Lung (tissue), 17 donors: ENCODE measurements at places on chromosomes 5 and 9.

GRCh38 chr5:61600123-61600444 lies 268.0 kb downstream of the ZSWIM6 start:
- no peak overlapping the region for H3K4me3 ChIP-seq
- no peaks in the 10 kb centered on the region for H3K27me3 ChIP-seq
- H3K36me3 ChIP-seq = no peaks in the 10 kb centered on the region

GRCh38 chr9:124309667-124310084 lies 51.9 kb downstream of the NEK6 start:
- no peaks in the 10 kb centered on the region for H3K27me3 ChIP-seq
- H3K27ac ChIP-seq = no peak overlapping the region
- no peak for DNase-seq
- H3K4me1 ChIP-seq = no peaks in the 10 kb centered on the region

- H3K27me3 ChIP-seq = no peaks in the 10 kb centered on the region
- no peak for DNase-seq
- H3K36me3 ChIP-seq = no peaks in the 10 kb centered on the region
- no peaks in the 10 kb centered on the region for H3K4me1 ChIP-seq
- H3K4me3 ChIP-seq = no peak overlapping the region
Measured at GRCh38 chr5:126107381-126107780, 315.8 kb upstream of the GRAMD2B start.

DNA sequence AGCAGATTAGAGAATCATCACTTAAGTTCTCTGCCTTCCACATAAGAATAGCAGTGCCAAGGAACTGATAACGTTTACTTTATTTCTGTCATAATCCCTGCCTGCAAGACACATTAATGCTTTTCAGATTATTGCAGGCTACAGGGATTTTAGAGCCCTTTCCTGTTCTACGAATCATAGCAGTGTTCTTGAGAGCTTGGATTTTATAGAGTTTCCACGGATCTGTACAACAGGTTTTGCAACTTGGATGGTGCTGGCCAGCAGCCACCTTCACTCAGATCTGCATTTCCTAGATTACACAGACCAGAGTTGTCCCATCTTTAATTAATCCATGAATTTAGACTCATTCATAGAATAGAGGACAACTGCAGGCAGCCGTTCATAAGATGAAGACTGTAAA lies 38.1 kb downstream of the SLC12A2 start:
- H3K27me3 ChIP-seq = no peaks in the 10 kb centered on the region
- peaks cover 10% of the 10 kb centered on the region for H3K36me3 ChIP-seq
- H3K4me1 ChIP-seq = no peaks in the 10 kb centered on the region
- peak; percentile 65 for DNase-seq

- peaks cover 4% of the 10 kb centered on the region for H3K4me1 ChIP-seq
- H3K27me3 ChIP-seq = no peaks in the 10 kb centered on the region
- H3K27ac ChIP-seq = no peak overlapping the region
- no peaks in the 10 kb centered on the region for H3K36me3 ChIP-seq
- DNase-seq = no peak
Measured at GRCh38 chr5:169911448-169912212, 68.7 kb downstream of the INSYN2B start.

- H3K27ac ChIP-seq = no peak overlapping the region
- no peaks in the 10 kb centered on the region for H3K27me3 ChIP-seq
- peaks cover 51% of the 10 kb centered on the region for H3K4me1 ChIP-seq
- no peak for DNase-seq
Measured at GRCh38 chr9:95735701-95736100, 139.8 kb upstream of the ERCC6L2 start.

- no peak overlapping the region for H3K27ac ChIP-seq
- H3K36me3 ChIP-seq = no peaks in the 10 kb centered on the region
- no peaks in the 10 kb centered on the region for H3K27me3 ChIP-seq
- H3K4me1 ChIP-seq = no peaks in the 10 kb centered on the region
Measured at GRCh38 chr5:120096413-120096812, 367.7 kb upstream of the PRR16 start.

DNA sequence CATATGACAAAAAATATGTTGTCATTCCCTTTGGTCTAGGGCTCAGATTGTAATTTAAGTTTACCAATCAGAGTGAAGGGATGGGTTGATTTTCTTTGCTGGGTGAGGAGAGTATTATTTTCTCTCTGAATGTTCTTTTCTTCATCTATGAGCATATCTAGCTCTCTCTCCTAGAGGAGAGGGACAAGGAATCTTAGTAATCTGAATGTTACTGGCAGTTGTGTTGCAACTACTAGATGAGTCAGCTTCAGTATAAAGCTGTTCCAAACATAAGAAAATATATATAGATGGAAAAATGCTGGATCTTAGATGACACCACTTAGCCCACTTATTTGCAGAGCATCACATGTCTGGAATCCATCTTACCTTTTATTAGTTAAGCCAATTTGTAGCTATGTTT lies 259.3 kb downstream of the TUSC1 start:
- H3K27me3 ChIP-seq = no peaks in the 10 kb centered on the region
- H3K36me3 ChIP-seq = no peaks in the 10 kb centered on the region
- H3K4me1 ChIP-seq = peaks cover 5% of the 10 kb centered on the region
- no peak overlapping the region for H3K27ac ChIP-seq
- DNase-seq = no peak

DNA sequence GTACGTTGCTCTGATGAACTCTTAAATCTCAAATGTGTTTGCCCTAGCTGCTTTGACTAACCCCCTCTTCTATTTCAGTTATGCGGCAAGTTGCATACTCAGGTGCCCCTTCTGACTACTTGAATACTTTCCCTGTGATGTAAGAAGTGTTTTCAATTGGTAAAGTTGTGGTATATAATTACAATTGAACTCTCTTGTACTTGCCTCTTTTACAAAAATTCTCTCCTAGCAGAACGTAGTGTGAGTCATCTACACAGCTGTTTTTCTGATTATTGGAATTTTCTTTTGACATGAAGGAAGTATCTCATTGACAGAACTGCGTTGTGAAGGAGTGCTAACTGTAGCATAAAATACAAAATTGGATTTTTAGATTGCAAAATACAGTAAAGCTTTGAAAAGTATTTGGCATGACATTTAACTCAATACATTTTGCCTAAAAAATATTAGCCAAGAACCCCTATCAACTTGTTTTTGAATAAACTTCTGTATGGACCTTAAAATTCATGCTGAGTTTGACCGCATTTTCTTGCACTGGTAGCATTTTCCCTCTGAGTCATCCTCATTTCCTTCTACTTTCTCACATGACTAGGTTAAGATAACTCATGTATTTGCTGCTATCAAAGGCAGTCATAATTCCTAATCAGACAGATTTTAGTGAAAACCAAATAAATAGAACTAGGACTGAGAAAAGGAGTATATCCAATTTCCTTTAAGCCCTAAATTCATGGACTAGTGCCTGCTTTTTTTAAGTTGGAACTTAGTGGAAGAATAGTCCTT lies 6.3 kb downstream of the CRHBP start:
- H3K27ac ChIP-seq = no peak overlapping the region
- peaks cover 16% of the 10 kb centered on the region for H3K27me3 ChIP-seq
- H3K36me3 ChIP-seq = no peaks in the 10 kb centered on the region
- H3K4me3 ChIP-seq = no peak overlapping the region
- H3K4me1 ChIP-seq = peaks cover 1% of the 10 kb centered on the region
- DNase-seq = peak; percentile 73

DNA sequence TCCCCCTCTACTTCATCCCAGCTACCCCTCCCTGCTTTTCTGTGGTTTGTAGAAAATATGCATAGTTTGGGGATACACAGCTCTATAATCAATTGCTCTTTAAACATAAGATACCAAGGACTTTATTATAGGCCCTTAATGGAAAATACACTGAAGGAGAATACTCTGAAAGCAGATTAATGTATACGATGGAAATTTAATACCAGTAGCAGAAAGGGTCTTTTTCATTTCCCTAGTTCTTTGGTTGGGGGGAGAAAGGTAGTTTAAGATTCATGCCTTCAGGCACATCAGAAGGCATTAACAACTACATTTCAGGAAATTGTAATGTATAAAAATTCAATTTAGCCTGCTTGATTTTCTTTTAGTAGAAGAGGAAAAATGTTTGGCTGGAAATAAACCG lies 452.9 kb upstream of the ZNF608 start:
- no peaks in the 10 kb centered on the region for H3K27me3 ChIP-seq
- no peak overlapping the region for H3K4me3 ChIP-seq
- peaks cover 4% of the 10 kb centered on the region for H3K4me1 ChIP-seq
- DNase-seq = no peak
- no peaks in the 10 kb centered on the region for H3K36me3 ChIP-seq
- no peak overlapping the region for H3K27ac ChIP-seq

GRCh38 chr5:151900891-151901290 lies 23.8 kb downstream of the GLRA1 start:
- peaks cover 2% of the 10 kb centered on the region for H3K4me1 ChIP-seq
- no peak overlapping the region for H3K27ac ChIP-seq
- no peaks in the 10 kb centered on the region for H3K27me3 ChIP-seq
- DNase-seq = peak; percentile 76
- H3K36me3 ChIP-seq = no peaks in the 10 kb centered on the region

DNA sequence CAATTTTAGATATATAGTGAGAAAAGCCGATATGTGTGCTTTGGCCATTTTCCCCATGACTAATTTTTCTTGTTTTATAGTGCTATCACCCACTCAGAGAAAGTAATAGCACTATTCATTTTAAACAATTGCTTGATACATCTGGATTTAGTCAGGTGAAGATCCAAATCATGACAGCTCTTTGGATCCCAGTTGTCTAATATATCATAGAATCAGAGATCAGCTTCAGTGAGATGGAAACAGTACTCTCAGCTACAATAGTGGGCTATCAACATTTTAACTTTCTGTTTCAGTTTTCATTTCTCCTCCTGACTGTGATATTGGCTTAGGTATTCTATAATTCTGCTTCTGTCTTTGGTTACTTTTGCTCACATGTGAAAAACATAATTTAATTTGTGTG lies 38.7 kb downstream of the VCAN start:
- H3K36me3 ChIP-seq = peaks cover 30% of the 10 kb centered on the region
- no peaks in the 10 kb centered on the region for H3K27me3 ChIP-seq
- DNase-seq = no peak
- H3K27ac ChIP-seq = no peak overlapping the region
- H3K4me3 ChIP-seq = no peak overlapping the region

- no peak overlapping the region for H3K27ac ChIP-seq
Measured at GRCh38 chr5:59238126-59238902, 655.2 kb downstream of the PDE4D start.

GRCh38 chr9:82513242-82513751 lies 524.7 kb downstream of the SPATA31D1 start:
- H3K27me3 ChIP-seq = no peaks in the 10 kb centered on the region
- no peaks in the 10 kb centered on the region for H3K4me1 ChIP-seq
- H3K36me3 ChIP-seq = no peaks in the 10 kb centered on the region
- H3K27ac ChIP-seq = no peak overlapping the region
- no peak overlapping the region for H3K4me3 ChIP-seq

- no peak overlapping the region for H3K4me3 ChIP-seq
- H3K27ac ChIP-seq = no peak overlapping the region
- no peaks in the 10 kb centered on the region for H3K27me3 ChIP-seq
Measured at GRCh38 chr5:92402956-92403702, 1020.0 kb upstream of the ARRDC3 start.

GRCh38 chr5:30804739-30805505 lies 388.6 kb upstream of the CDH6 start:
- peak; percentile 33 for DNase-seq
- H3K4me1 ChIP-seq = no peaks in the 10 kb centered on the region
- no peak overlapping the region for H3K27ac ChIP-seq
- H3K4me3 ChIP-seq = no peak overlapping the region

DNA sequence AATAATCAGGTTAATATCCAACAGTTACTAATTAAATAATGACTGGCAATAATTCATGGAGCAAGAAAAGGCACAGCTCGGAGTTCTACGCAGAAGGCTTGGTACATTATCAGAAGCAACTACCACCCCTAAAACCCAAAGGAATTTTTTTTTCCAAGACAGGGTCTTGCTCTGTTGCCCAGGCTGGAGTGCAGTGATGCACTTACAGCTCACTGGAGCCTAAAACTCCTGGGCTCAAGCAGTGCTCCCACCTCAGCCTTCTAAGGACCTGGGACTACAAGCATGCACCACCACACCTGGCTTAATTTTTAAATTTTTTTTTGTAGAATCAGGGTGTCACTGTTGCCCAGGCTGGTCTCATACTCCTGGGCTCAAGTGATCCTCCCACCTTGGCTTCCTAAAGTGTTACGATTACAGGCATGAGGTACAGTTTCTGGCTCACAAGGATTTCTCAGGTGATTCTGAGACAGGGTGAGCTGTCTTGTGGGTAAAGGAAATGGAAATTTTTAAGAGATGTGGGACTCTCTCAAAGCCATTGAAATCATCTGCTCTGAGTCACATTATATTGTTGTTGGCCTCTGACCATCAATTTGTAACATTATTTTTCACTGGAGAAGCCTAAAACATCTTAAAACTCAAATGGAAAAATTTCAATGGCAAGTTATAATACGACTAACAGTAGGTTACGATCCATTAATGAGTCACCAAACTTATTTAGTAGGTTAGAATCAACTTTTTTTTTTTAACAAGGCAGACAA lies 19.7 kb upstream of the HSDL2 start:
- no peaks in the 10 kb centered on the region for H3K4me1 ChIP-seq
- H3K27me3 ChIP-seq = no peaks in the 10 kb centered on the region
- DNase-seq = no peak
- no peak overlapping the region for H3K4me3 ChIP-seq
- H3K36me3 ChIP-seq = no peaks in the 10 kb centered on the region

DNA sequence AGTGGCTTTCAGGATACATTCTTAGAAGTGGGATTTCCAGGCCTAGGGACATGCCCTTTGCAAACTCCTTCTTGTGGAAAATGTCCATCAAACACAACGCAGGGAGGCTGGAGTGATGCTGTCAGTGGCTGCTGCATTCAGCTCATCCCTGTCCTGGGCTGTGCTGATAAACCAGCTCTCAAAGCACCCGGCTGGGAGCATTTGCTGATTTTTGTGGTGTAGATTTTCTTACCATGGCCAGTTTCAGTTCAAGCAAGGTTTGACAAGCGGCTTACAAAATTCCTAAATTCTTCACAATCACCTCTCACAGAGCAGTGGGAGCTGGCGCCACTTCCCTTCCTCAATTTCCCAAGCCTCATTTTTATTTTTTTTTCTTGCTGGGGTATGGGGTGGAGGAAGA lies 28.2 kb downstream of the FAM163B start:
- peaks cover 10% of the 10 kb centered on the region for H3K4me1 ChIP-seq
- no peak overlapping the region for H3K4me3 ChIP-seq
- no peaks in the 10 kb centered on the region for H3K27me3 ChIP-seq
- DNase-seq = no peak

DNA sequence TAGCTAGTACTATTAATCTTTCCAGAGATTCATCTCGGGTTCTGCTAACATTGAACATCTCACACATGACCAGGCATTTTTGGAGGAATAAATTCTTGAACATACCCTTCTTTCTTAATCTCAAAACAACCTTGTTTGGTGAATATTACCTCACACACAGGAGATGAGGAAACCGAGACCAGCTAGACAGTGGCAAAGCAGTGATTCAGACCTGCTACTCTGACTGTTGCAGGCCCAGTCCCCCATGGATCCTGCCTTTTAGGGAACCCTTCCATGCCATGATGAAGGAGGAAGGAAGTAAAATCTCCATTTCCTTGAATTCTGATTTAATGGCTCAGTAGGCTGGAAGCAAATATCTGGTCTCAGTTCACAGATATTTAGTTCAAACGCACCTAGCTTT lies 2.6 kb downstream of the PCSK5 start:
- H3K27ac ChIP-seq = no peak overlapping the region
- no peaks in the 10 kb centered on the region for H3K27me3 ChIP-seq
- H3K4me3 ChIP-seq = no peak overlapping the region
- no peak for DNase-seq
- H3K4me1 ChIP-seq = peaks cover 5% of the 10 kb centered on the region
